ENCODE measurements at places on chromosomes 5 and 9. TPM values are rescaled to one million over a fixed set of nuclear protein-coding genes. Genes with fewer than 3 reads are reported as not detected.

Gene GARNL3
- total RNA-seq = 22.9 TPM

Gene PDE6A
- total RNA-seq = 0.05 TPM

- H3K27me3 ChIP-seq = no peaks in the 10 kb centered on the region
- H3K4me1 ChIP-seq = peaks cover 4% of the 10 kb centered on the region
- DNase-seq = peak; percentile 76
- no peaks in the 10 kb centered on the region for H3K36me3 ChIP-seq
- H3K27ac ChIP-seq = peak within 1 kb of the TSS; percentile 27
These were observed at the start of gene SPACA9 for GRCh38 chr9:132878695-132879456. TSS of gene SPACA9 (plus strand) at chr9:132878898. CDS start at chr9:132883948, 5,050 bp downstream.

Gene PCDHGA10
- total RNA-seq = 6.3 TPM

DNA sequence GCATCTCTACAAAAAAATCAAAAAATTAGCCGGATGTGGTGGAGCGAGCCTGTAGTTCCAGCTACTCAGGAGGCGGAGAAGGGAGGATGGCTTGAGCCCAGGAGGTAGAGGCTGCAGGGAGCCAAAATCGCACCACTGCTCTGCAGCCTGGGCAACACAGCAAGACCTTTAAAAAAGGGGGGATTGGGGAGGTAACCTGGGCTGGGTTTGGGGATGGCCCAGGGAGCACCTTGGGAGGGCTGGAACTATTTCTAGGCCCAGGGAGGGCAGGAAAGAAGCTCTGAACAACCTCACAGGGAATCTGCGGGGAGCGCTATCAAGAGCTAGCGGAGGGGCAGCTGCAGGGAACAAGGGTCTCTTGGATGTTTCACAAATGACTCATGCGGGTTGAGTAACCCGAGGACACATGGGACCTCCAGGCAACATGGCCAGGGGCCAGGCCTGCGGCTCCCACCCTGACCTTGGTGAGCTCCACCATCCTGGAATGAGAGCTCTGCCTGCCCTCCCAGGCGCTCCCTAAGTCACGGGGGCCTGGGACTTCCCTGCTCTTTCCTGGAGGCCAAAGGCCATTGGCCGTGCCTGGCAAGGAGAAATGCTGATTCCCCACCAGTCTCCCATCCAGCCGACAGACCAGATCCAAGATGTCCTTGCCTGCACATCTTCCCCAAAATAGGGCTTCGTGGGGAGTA, 23.4 kb downstream of the SARDH start:
- H3K27me3 ChIP-seq = no peaks in the 10 kb centered on the region
- H3K4me3 ChIP-seq = no peak overlapping the region
- peak; percentile 85 for DNase-seq
- no peak overlapping the region for H3K27ac ChIP-seq
- H3K4me1 ChIP-seq = peaks cover 18% of the 10 kb centered on the region
- H3K36me3 ChIP-seq = no peaks in the 10 kb centered on the region

- no peak for DNase-seq
- no peak overlapping the region for H3K27ac ChIP-seq
- no peaks in the 10 kb centered on the region for H3K4me1 ChIP-seq
- H3K4me3 ChIP-seq = no peak overlapping the region
These were observed 307.1 kb downstream of the PRR16 start for GRCh38 chr5:120771202-120771601.

DNA sequence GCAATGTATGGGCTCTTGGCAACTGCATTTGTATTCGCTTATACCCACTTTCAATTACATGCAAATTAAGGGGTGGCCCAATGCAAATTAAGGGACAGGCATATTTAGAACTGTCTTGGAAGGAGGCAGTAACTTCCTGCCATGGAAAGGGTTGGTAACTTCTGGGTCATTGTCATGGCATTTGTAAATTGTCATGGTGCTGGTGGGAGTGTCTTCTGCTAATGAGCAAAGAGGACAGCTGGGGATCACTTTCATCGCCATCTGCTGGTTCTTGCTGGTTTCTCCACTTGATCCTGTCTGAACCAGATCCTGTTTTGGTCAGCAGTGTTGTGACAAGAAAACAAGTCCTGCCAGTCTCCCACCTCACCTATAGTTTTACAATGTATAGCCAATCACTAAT, 23.3 kb upstream of the UGT3A2 start:
- H3K36me3 ChIP-seq = no peaks in the 10 kb centered on the region
- H3K4me1 ChIP-seq = no peaks in the 10 kb centered on the region
- H3K27ac ChIP-seq = no peak overlapping the region
- no peak for DNase-seq
- H3K4me3 ChIP-seq = no peak overlapping the region

DNA sequence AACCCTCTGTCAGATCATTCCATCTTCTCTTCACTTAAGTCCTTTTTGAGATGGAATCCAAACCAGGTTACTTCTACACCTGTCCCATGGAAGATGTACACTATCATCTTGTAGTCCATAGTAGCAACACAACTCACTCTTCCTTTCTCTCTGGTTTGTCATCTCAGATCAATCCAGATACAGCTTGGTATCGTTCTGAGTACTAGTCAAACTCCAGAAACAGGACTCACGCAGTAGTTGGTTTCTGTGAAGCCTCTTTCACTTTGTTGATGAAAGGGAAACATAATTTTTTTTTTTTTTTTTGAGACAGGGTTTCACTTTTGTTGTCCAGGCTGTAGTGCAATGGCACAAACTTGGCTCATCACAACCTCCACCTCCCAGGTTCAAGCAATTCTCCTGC, 484.0 kb downstream of the PRDM9 start:
- no peaks in the 10 kb centered on the region for H3K36me3 ChIP-seq
- H3K4me3 ChIP-seq = no peak overlapping the region
- DNase-seq = no peak

GRCh38 chr9:92163276-92163675, 48.1 kb upstream of the SPTLC1 start:
- no peaks in the 10 kb centered on the region for H3K36me3 ChIP-seq
- no peaks in the 10 kb centered on the region for H3K27me3 ChIP-seq
- DNase-seq = no peak
- no peaks in the 10 kb centered on the region for H3K4me1 ChIP-seq

Gene ENTPD2
- total RNA-seq = 1.2 TPM

GRCh38 chr5:159439002-159439401, 108.7 kb upstream of the IL12B start:
- DNase-seq = no peak
- H3K36me3 ChIP-seq = no peaks in the 10 kb centered on the region
- H3K27ac ChIP-seq = no peak overlapping the region
- H3K4me1 ChIP-seq = peaks cover 1% of the 10 kb centered on the region
- H3K27me3 ChIP-seq = no peaks in the 10 kb centered on the region

Gene PCDHGB7
- total RNA-seq = 20.0 TPM

All from ovary (tissue), 10 donors.